ENCODE measurements at places on chromosomes 13 and 19.

- peak; percentile 11 for DNase-seq
These were observed 38.2 kb upstream of the CEACAM21 start for GRCh38 chr19:41537789-41538188.

DNA sequence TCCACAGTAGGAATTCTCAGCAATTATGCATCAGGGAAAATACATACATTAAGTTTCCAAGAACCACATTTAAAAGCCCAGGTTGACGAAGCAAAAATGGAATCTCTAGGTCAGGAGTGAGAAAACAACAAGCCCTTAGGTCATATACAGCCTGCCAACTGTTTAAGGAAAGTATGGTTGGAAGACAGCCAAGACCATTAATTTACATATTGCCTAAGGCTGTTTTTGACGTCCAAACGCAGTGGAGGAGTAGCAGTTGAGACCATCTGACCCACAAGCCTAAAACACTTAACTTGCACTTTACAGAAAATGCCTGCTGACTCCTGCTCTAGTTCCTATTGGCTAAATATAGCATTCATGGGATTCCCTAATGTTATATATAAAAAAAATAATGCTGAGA, 299.0 kb downstream of the ITGBL1 start:
- DNase-seq = peak; percentile 61

GRCh38 chr13:30712536-30713532, 22.5 kb upstream of the ALOX5AP start:
- peak; percentile 38 for DNase-seq

- no peak for DNase-seq
These were observed 350.6 kb downstream of the NDFIP2 start for GRCh38 chr13:79831556-79831955.

DNA sequence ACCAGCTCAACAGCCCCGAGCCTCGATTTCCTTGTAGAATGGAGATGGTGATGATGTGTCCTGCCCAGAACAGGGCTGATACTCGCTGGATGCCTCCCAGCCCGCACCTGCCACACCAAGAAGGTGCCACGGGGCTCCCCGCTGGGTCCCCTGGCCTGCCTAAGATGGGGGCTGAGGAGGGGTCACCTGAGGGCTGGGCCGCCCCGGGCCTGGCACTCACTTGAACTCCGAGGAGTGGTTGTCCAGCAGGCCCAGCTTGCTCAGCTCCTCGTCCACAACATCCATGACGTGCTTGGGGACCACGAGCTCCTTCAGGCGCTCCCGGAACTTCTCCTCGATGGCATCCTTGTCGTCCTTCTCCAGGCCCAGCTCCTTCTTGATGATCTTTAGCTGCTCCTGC, 14.4 kb downstream of the LONP1 start:
- DNase-seq = no peak

DNA sequence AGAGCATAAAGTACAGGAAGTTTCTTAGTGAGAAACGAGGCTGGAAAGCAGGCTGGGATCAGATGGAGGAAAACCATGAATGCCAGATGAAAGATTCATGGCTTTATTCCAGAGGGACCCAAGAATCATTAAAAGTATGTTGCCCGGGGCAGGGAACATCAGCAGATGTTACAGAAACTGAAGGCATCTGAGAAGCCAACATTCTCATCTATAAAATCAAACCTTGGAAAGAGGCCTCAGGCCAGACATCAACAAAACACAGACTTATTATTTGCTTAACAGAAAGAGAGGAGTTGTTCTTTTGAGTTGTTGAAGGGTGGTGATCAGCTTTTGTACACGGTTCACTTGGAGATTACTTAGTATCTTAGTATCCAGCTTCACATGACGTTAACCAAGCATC, 543.6 kb downstream of the RFC3 start:
- DNase-seq = peak; percentile 91

DNA sequence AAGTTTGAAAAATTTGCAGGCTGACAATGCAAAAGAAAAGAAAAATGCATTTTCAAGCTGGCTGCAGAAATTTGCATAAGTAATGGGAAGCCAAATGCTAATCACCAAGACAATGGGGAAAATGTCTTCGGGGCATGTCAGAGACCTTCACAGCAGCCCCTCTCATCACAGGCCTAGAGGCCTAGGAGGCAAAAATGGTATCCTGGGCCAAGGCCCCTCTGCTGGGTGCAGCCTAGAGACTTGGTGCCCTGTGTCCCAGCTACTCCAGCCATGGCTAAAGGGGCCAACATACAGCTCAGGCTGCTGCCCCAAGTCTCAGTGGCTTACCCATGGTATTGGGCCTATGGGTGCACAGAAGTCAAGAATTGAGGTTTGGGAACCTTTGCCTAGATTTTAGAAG, 155.2 kb downstream of the B3GLCT start:
- no peak for DNase-seq

DNA sequence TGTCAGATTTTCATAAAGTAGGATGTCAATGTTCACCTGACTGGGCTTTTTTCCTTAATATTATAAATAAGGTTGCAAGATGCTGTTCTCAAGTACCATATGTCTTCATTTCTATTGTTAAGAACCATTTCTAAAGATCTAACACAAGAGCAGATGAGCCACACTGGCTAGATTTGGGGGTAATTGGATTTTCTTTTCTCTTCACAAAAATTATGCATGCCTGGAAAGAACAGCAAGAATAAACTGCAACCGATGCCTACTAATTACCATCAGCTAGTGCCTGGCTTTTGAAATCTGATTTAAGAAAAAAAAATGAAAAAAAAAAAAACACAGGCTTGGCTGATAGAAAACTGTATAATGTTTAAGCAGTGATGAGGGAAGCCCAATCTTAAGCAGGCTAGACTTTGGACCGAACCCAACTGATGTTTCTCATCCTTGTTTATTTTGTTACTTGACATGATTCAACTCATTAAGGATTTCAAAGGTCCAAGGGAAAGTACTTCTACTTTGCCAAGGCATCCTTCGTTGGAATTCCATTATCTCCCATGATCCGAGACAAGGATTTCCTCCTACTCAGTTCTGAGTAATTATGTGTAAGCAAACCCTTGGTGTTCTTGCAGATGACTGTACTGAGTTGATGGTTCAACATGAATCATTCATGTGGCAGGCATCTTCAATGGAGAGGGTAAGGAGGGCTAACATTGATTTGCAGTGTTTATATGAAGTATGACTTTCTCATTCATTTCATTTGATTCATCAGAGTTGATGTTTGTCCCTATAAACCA, 300.5 kb downstream of the SPRY2 start:
- peak; percentile 93 for DNase-seq

GRCh38 chr19:11460207-11460606, 20.6 kb downstream of the ELAVL3 start:
- no peak for DNase-seq

GRCh38 chr13:68176475-68176874, 946.3 kb upstream of the PCDH9 start:
- peak; percentile 1 for DNase-seq

DNA sequence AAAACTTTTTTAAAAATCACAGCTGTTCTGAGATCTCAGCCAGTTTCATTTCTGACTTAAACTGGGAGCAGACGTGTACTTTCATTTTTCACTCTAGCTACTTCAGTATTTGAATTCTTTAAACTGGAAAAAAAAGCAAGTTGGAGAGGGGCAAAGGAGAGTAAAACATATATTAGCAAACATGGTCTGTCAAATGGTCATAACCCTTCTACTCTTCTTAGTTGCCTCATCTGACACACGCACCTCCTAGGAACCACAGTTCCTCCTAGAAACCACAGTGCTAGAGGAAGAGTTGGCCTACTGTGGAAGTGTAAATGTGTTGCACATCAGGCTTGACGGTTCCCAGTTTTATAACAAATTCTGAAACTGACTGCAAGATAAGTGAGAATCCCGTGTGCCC, 47.2 kb downstream of the TM9SF2 start:
- no peak for DNase-seq

GRCh38 chr19:27671876-27672275, 1541.1 kb downstream of the UQCRFS1 start:
- no peak for DNase-seq

DNA sequence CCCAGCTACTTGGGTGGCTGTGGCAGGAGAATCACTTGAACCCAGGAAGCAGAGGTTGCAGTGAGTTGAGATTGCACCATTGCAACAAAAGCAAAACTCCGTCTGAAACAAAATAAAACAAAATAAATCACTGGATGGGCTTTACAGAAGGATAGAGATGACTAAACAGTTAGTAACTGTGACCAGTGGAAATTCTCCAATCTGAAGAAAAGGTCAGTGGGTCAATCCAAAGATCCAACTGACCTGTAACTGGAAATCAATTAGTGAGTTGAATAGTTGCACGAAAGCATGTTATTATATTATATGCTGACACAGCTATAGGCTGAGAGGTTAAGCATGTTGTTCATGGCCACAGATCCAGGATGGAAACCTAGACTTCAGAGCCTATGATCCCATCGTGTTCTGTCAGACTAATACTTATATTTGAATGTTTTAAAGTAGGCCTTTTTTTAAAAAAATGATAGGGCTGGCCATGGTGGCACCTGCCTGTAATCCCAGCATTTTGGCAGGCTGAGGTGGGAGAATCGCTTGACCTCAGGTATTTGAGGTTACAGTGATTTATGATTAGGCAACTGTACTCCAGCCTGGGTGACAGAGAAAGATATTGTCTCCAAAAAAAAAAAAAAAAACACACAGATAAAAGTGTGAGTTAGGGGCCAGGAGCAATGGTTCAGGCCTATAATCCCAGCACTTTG, 1.4 kb downstream of the ECH1 start:
- peak; percentile 49 for DNase-seq

GRCh38 chr13:42611086-42611779, 37.3 kb downstream of the TNFSF11 start:
- DNase-seq = no peak

DNA sequence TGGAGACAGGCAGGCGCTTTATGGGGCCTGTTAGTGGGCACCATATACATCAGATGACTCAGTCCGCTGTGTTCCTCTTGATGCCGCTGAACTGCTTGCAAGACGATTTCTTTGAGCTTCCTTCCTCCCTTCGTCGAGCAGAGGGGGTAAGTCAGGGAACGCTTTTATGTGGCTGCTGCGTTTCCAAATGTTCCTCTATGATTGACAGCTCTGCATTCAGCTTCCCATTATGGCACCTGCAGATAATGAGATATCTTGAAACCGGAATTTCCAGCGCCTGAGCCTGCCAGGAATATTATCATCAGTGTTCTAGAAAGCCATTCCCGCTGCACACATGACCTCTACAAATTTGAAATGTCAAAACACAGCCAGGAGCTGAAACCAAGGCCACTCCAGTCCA, 257.0 kb downstream of the TSHZ3 start:
- DNase-seq = no peak

DNA sequence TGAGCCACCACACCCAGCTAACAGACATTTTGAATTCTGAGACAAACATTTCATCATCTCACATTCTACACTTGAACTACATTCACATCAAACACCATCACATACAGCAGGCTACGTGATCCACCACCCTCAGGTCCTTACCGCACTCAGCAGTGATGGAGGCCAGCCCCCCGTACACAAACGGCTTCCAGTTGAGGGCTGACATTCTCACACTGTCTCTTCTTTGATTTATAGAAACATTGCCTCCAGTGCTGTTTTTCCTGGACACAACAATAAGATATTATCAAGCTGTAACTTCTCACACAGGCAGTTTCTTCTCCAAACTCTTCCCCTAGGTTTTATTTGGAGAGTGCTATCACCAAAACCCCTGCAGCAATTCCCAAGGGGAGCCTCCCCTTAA, 7.0 kb downstream of the SLC25A30 start:
- no peak for DNase-seq

DNA sequence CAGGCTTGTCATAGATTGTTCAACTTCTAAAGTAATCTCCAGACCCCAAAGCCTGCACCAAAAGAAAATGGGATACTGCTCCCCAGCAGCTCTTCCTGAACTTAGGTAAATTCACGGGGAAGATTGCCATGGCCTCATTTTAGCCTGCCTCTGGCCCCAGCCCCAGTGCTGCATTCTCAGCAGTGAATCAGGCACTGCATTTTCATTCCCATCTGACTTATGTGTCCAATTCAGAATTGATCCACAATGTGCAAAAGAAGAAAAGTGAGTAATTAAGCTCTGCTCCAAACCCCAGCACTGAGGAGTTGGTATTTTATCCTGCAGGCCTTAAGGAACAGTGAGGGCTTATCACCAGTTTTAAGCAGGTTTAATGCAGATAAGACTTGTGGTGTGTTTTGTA, 176.4 kb downstream of the KCTD12 start:
- DNase-seq = peak; percentile 54

DNA sequence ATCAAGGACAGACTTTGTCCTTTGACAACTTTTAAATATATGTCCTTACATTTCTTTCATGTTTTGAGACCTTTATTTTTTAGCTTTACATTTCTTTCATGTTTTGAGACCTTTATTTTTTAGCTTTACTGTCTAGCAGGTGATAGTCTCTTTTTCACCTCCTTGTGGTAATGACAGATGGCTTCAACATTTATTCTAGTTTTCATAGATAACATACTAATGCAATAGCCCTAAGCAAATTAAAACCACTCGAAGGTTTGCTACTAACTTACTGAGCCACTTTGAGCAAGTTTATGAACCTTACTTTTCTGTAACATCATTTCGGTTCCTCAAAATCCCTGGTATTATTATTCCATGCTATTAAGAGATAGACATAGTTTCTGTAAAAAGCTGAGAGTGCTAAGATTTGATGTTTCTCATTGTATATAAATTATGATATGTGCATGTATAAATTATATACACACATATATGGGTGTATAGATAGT, 4.5 kb downstream of the DACH1 start:
- DNase-seq = no peak

GRCh38 chr13:74708629-74709028, 574.4 kb upstream of the KLF12 start:
- DNase-seq = peak; percentile 15

GRCh38 chr19:44891016-44891882, at the start of gene TOMM40:
TSS of gene TOMM40 (plus strand) at chr19:44891254. CDS start at chr19:44891416, 162 bp downstream.
- DNase-seq = no peak

GRCh38 chr19:44576843-44577565, 36.4 kb upstream of the IGSF23 start:
- DNase-seq = peak; percentile 37

GRCh38 chr19:44496711-44497110, 3.6 kb downstream of the ZNF180 start:
- DNase-seq = no peak

DNA sequence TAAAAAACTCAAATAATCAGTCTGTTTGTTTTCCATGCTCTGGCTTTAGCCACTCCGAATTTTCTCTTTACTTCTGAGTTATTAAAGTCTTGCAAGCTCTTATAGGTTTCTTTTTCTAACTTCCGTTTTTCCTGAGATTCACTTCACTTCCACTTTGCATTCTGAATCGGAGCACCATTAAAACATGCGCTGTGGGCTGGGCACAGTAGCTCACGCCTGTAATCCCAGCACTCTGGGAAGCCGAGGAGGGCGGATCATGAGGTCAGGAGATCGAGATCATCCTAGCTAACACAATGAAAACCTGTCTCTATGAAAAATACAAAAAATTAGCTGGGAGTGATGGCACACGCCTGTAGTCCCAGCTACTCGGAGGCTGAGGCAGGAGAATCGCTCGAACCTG, 357.9 kb downstream of the SLITRK6 start:
- no peak for DNase-seq

DNA sequence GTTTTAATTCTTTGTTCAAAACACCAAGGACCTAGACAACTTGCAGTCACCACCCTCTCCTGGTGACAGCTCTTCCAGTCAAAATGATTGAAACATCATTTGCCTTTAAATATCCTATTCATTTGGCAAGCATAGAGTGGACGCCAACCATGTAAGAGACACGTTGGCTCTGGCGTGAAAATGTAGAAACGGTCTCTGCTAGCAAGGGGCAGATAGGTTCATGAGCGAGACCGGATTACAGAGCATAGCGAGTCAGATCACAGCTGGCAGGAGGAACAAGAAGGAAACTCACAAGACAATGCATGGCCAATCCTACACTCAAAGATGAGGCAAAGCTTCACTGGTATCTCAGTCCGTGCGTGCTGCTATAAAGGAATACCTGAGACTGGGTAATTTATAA, 759.5 kb downstream of the UQCRFS1 start:
- DNase-seq = no peak

All from AG10803 (cell line).